ENCODE measurements at places on chromosomes 7 and 10.

DNA sequence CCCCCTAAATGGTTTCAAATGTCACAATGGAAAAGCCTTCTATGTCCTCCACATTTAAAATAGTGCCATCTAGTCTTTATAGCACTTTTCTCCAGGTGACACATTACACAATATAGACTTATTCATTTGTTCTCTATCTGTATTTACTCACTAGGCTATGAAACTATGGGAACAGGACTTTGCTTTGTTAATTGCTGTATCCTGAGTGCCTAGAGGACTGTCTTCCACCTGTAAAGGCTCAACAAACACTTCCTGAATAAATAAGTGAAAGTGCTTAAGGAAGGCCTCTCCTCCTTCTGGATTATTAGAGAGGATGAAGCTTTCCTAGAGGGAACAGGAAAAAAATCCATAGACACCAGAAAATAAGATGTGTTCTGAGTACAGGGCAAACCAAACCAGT lies 397.6 kb upstream of the LRRN3 start:
- no peak for DNase-seq

DNA sequence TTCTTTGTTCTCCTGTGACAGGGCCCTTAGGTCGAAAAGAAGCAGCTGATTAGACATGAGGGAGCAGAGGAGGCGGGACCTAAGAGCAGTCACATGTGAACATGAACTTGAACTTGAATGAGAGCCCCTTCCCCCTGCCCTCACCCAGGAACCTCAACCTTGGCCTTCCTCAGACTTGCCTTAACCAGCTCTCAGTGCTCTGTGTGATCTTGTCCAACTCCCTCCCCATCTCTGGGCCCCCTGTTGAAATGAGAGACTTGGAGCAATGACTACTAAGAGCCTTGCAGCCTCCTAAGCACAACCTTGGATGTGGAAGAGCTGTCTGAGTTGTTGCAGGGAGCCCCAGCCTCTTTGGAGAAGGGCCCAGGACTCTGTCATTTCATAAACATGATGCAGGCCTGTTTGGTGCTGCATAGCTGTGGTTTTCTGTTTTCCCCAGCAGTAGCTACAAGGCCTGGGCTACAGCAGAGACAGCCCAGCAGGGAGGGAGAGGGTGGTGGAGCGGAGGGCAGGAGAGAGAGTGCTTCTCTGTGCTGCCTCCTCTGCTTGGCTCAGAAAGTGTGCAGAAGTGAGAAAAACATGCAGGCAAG lies 123.9 kb upstream of the ZMIZ1 start:
- DNase-seq: no peak

- no peak for DNase-seq
These were observed 1.5 kb downstream of the ADGRA1 start for GRCh38 chr10:133088956-133089800.

DNA sequence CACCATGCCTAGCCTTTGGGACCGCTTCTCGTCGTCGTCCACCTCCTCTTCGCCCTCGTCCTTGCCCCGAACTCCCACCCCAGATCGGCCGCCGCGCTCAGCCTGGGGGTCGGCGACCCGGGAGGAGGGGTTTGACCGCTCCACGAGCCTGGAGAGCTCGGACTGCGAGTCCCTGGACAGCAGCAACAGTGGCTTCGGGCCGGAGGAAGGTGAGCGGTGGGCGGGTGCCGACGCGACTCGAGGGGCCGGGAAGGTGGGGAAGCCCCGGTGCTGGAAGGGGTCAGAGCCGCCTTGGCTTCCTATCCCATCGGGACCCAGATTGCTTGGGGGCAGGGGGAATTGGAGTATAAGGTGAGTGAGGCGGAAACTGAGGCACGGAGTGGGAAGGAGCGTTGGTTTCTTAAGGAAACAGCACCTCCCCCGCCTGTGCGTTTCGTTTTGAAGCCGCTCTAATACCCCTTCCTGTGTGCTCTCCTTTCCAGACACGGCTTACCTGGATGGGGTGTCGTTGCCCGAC lies 547 bp downstream of the DDIT4 start:
- DNase-seq: peak; percentile 70

DNA sequence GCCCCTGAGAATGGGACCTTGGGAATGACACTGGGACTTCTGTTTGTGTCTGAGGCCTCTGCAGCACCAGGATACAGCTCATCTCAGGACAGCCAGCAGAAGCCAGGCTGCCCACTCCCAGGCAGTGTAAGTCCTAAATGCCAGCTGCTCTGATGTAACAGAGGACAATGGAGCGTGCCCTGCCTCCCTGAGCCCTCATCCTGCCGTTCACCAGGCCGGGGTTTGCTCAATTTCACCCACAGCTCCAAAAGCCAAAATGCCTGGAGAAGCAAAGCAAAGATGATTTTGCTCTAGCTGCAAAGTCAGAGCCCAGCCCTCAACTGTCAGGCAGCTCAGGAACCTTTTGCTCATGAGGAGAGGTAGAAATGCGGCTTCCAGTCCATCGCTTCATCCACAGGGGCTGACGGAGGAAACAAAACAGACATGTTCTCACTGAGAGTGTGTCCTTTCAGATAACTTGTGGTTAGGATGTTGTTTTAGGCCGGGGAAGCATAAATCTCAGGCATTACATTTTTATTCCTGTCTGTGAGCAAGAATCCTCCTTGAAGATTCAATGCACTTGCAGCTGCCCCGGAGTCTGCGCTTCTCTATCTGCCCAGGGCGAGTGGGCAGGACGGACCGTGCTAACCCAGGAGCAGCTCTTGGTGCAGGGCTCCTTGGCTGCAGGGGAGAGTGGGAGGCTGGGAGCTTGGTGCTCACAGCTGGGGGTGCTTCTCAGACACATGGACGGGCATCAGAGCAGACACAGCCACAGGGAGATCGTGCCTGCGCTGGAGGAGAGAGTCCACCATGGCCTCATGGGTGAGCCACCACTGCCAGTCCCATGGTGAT lies 83.2 kb upstream of the CHST15 start:
- no peak for DNase-seq

- no peak for DNase-seq
These were observed 35.5 kb upstream of the C1GALT1 start for GRCh38 chr7:7146837-7147236.

DNA sequence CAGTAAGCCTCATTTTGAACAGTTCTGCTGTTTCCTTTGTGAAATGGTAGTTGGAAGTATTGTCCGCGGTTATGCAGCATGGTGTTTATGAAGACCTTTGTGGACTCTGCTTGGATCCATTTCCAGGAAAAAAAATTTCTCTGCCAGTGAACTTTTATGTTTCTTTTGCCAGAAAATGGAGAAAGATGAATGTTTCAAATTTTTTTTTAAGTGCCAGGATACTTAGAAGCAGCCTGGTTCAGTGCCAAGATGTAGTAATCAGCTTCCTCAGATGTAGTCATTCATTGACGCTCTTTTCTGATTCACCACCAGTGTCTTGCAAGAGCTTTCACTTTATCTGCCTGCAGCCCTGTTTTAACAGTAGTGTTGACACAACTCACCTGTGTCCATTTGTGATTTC lies 258.2 kb downstream of the SDK1 start:
- DNase-seq: no peak

DNA sequence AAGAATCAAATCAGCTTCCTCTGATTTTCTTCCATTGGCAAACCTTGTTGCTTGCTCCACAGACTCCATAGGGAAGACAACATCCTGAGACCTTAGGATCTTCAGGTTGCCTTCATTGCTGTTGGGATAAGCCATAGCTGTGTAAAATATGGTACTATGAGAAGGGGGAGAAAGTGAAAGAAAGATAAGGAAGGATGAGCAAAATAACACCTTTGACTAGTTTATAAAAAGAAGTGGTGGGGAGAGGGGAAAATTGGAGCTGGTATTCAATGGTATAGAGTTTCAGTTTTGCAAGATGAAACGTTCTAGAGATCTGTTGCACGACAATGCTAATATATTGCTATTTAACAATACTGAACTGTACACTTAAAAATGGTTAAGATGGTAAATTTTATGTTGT lies 180.4 kb upstream of the PHYHIPL start:
- DNase-seq: no peak

GRCh38 chr10:121085367-121085766 lies 234.2 kb downstream of the WDR11 start:
- no peak for DNase-seq

DNA sequence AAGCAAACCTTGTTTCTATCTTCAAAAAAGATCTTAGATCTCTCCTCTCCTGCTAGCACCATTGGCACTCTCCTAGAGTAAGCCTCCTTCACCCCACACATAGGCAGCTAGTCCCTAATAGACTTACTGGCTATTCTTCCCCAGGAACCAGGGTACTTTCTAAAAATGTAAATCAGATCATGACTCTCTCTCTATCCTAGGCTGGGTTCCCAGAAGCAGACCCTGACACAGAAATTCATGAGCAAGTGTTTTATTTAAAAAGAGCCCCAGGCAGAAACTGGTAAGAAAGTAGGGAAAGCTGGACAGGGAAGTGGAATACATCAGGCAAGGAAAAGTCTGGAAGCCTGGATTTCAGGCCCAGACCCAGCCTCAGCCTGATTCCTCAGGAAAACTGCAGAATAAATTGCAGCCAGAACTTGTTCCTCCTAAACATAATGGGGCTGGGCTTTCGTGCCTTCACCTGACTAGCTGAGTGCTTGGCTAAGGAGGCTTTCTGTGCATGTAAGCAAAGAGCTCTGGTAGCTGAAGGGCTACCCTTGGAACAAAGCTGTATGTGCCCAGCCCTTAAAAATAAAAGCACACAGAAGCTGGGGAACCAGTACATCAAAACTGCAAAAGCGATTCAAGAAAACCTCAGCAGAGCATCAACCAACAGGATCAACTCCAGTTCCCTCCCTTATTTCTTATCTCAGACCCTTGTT lies 18.8 kb upstream of the SORBS1 start:
- DNase-seq: no peak

- DNase-seq: no peak
These were observed 29.9 kb downstream of the UMAD1 start for GRCh38 chr7:7670490-7670889.

DNA sequence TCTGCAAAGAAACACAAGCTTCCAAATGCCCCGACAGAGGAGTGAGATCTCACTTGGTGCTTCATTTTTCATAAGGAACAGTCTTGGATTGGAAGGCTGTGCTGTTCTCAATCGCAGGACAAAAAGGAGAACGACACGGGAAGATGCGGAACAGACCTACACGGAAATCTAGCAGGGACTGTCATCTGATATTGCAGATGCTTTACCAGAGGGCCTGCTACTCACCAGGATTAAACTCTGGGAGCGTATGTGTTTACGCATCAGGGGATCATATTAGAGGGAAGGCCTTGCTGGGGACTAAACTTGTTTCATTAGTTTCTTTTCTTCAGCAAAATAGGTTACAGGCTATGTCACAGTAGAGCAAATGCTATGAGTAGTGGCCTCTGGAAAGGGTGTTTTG lies 82.8 kb upstream of the EEPD1 start:
- DNase-seq: no peak

GRCh38 chr10:91589015-91589657 lies 43.7 kb downstream of the PPP1R3C start:
- no peak for DNase-seq

DNA sequence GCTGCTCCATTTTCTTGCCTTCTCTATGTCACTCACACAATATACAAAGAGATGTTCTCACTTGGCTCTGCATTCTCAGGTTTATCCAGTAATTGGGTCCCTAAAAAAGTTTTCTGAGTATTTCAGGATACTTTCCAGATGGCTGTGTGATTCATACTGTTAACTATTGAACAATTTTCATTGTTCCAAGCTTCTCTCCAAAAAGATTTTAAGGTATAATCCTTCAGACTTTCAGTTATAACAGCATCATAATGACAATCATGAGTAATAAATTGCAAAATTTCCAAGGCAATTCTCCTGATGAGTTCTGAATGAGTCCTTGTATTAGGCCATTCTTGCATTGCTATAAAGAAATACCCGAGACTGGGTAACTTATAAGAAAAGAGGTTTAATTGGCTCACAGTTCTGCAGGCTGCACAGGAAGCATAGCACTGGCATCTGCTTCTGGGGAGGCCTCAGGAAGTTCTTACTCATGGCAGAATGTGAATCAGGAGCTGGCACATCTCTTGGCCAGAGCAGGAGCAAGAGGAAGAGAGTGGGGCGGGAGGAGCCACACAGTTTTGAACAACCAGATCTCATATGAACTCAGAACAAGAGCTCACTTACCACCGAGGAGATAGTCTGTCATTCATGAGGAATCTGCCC lies 148.1 kb downstream of the SLC16A9 start:
- DNase-seq: no peak

DNA sequence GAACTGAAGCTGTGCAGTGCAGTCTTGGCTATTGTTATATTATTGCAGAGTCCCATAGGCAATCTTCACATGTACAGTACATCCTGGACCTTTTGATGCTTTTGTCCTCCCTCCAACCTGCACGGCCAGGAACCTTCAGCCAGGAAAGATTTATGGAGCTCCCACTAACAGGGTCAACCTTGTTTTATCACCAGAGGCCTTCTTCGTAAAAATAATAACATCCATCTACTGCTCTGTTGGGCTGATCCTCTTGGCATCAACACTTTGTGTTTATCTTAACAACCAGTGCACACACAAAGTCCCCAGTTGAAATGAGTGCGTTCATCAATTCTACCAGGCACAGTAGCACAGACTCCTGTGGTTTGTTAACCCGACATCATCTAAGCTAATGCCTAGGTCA lies 72.4 kb downstream of the AGMO start:
- no peak for DNase-seq

DNA sequence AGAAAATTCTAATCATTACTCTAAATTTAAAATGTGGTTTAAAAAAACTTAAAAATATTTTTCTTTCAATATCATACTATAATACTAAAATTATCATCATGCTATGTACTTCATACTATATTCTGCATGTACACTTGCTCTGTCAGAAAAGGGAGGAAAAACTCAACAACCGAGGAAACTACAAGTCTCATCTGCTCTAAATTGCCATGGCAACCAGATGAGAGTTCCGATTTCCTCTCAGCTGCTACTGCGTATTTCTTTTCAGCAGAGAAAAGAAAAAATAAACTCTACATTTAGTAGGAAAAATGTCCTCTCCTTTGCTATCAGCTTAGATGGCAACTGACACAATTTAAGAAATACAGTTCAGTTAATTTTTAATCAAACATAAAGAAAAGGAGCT lies 178.9 kb downstream of the SRPK2 start:
- DNase-seq: no peak

DNA sequence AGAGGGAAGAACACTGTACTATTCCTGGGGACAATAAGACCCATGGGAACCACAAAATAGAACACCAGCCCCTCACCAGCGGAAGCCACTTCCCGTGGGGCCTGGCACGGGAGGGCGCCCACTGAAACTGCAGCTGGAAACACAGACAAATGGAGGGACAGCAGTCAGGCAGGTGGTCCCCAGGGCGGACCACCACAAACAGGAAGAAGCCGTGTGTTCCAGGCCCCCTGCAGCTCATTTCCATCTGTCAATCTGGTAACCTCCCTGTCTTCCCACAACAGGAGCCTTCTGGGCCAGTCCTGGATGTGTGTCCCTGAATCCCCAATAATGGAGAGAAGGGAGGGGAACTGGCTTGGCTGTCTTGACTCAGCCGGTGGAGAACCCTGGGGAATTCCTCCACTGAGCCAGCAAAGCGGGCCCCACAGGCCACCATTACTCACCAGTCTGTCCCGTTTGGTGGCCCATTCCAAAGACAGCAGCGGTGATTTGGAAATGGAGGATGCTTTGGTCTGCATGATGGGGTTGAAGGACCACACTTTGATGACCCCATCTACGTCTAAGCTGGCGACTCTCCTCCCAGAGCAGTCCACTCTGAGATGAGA lies 16.7 kb downstream of the WDR91 start:
- DNase-seq: no peak

- DNase-seq: no peak
These were observed 165.0 kb downstream of the JMJD1C start for GRCh38 chr10:63300801-63301200.

- DNase-seq: no peak
These were observed 48.9 kb downstream of the AKR1D1 start for GRCh38 chr7:138125119-138125518.
